T-helper 9 cell (primary cell): ENCODE measurements at places on chromosomes 5 and 9.

- no peak for DNase-seq
These were observed 33.4 kb upstream of the GLIS3 start for GRCh38 chr9:4333231-4333740.

- no peak for DNase-seq
These were observed 19.1 kb downstream of the RAPGEF6 start for GRCh38 chr5:131615957-131616356.

GRCh38 chr5:41253109-41253508 is 39.8 kb upstream of the C6 start:
- DNase-seq, result no peak

GRCh38 chr5:120994112-120994511 is 530.0 kb downstream of the PRR16 start:
- DNase-seq, result no peak

GRCh38 chr9:98341157-98342097 is 86.0 kb upstream of the TBC1D2 start:
- DNase-seq, result no peak

DNA sequence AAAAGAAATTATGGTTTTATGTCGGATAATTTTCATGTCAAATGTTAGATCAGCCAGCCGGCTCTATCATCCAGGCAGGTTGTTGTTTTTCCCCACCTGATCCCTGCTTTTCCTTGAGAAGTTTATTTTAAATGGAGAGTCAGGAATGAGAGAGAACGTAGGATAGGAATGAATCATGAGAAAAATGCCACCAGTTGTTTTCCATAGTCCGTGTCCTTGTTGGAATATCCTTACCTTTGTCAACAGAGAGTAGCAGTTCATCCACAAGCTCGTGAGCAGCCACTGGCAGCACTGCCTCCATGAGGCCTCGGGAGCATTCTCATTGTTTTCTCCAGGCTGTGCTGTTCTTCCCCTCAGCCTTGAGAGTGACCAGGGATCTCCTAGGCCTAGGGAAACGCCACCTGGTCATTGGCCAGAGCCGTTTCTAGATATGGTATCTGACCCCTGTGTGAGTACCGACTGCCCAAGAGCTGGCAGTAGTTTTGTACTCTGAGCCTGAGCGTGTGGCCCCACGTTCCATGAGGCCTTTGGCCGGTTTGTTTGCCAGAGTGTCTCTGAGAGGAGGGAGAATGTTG is 293.3 kb downstream of the FANCC start:
- no peak for DNase-seq

GRCh38 chr9:98380065-98380681 is 124.7 kb upstream of the TBC1D2 start:
- DNase-seq, result no peak

- DNase-seq, result no peak
These were observed 81.4 kb downstream of the DTWD2 start for GRCh38 chr5:118906947-118907346.

- no peak for DNase-seq
These were observed 26.6 kb downstream of the NR5A1 start for GRCh38 chr9:124480621-124480981.

GRCh38 chr9:23288545-23288944 is 537.5 kb downstream of the ELAVL2 start:
- no peak for DNase-seq

DNA sequence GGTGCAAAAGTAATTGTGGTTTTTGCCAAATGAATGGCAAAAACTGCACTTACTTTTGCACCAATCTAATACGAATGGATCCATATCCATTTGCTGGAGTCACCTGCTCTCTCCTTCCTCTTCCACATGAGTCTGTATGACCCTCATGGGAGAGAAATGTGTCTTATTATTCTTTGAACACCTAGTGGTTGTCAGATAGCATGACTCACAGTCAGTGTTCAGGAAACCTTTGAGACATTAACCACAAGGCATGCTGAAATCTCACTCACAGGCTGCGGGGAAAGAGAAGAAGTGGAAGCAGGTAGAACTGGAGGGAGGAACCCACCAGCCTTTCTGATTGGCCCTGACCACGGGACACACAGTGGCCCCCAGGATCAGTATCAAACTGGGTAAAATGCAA is 222.8 kb upstream of the KLF4 start:
- no peak for DNase-seq

- DNase-seq, result no peak
These were observed 55.9 kb downstream of the OTULIN start for GRCh38 chr5:14720236-14720923.

GRCh38 chr9:97474372-97474925 is 27.0 kb upstream of the TMOD1 start:
- DNase-seq, result no peak

DNA sequence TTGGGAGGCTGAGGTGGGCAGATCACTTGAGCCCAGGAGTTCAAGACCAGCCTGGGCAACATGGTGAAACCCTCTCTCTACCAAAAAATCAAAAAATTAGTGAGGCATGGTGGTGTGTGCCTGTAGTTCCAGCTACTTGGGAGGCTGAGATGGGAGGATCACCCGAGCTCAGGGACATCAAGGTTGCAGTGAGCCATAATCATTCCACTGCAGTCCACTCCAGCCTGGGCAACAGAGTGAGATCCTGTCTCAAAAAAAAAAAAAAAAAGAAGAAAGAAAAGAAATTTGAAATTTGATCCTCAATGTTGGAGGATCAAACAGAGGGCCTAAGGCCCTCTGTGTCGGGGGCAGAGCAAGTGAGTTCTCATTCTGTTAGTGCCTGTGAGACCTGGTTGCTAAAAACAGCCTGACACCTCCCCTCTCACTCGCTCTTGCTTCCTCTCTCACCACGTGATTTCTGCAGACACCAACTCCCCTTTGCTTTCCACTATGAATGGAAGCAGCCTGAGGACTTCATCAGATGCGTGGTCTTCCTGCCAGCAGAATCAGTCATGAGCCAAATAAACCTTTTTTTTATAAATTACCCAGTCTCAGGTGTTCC is 8.4 kb upstream of the GOLPH3 start:
- no peak for DNase-seq

DNA sequence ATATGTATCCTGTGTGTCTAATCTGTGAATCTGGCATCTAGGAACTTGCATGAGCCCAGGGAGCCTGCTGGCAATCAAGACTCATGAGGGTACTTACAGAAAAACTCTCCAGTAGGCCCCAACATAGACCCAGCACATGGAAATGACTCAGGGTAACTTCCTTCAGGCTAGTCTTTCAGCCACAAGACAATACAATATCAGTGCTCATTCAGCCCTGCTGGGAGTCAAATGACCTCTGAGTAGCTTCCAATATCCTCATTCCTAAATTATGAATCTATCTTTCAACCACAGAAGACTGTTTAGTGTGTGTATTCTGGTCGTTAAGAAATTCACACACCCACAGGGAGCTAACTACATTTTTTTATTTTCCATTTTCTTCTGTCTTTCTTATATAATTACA is 1273.0 kb downstream of the EFNA5 start:
- no peak for DNase-seq

DNA sequence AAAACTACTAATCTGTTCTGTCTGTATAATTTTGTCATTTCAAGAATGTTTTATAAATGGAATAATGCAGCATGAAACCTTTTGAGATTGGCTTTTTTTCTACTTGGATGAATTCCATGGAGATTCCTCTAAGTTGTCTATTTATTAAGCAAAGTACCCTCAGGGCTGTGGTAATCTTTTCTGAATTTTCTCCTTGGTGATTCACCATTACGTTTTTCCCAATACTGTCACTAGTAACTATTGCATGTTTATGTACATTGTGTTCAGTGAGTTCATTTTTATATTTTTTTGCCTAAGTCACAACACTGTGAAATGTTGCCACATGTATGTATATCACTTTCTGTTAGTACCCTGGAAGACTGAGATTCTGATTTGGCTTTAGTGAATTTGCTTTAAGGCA is 177.0 kb upstream of the GRIN3A start:
- DNase-seq, result no peak

DNA sequence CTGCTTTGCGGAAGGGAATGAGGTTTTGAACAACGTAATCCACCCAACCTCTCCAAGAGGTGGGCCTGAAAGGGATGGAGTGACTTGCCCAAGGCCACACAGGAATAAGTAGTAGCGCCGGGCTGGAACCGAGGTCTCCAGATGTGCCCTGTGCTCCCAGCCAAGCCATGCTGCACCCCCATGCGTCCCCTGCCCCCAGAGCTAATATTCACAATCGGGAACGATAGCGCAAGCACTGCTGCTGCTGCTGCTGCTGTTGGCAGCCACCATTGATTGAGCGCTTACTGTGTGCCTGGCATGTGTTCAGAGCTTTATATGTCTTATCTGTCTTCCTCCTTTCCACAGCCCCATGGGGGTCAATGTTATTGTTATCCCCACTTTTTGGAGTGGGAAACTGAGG is 43.9 kb downstream of the AMBP start:
- DNase-seq, result no peak

- no peak for DNase-seq
These were observed 253.0 kb downstream of the ICE1 start for GRCh38 chr5:5675511-5675910.

DNA sequence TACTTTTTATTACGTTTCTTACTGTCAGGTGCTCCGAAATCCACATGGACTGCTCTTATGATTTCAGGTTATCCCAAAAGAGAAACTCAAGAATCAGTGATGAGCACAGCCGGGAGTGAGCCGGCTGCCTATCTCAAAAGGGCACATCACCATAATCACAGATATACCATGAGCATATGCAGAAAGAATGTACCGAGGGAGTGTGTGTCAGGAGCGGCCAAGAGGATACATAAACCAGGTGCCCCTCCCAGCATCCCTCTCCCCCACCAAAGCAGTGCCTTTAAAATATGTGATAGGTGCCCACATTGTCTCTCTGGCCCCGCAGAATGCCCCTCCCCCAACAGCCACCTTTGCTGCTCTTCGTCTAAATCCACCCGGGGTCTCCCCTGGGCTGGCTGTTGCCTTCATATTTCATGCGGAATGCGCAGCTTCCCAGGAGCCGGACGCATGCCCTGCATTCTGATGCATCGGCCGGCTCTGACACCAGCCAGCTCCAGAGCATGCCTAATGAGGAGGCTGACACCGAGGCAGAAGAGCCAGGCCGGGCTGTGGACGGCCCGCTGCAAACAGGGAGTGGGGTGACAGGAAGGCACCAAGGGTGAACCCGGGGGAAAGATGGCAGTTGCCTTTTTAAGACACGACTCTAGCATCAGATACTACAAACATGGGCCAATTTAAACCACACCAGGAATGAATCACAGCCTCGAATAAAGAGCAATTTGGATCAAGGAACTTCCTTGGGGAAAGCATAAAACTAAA is 652.3 kb downstream of the BNC2 start:
- no peak for DNase-seq

GRCh38 chr9:73565833-73566465 is 414.3 kb downstream of the ANXA1 start:
- DNase-seq, result no peak

- DNase-seq, result no peak
These were observed 4.4 kb downstream of the MUSK start for GRCh38 chr9:110672873-110673510.
